ENCODE measurements at places on chromosomes 3 and 15. TPM values are rescaled to one million over a fixed set of nuclear protein-coding genes. Genes with fewer than 3 reads are reported as not detected.

- H3K4me1 ChIP-seq = no peaks in the 10 kb centered on the region
- no peak overlapping the region for H3K27ac ChIP-seq
- peaks cover 15% of the 10 kb centered on the region for H3K27me3 ChIP-seq
- DNase-seq = no peak
- no peak overlapping the region for H3K4me3 ChIP-seq
Measured at GRCh38 chr15:62343397-62343796, 178.3 kb upstream of the C2CD4B start.

DNA sequence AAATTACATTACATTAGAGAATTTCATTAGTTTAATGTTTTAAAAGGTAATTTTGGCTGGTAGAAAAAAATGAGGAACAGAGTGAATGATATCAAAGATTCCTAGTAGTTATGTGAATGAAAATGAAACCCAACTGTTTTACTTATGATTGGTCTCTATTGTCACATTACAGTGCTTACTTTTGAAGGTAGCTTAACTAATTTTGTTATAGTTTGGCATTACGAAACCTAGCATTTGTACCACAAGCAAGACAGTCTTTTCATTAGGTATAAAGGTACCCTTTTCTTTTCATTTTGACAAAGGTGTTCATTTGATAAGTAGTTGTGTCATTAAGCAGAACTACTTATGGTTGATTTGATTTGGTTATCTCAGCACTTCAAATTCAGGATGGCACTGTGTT lies 6.9 kb downstream of the SELENOT start:
- H3K36me3 ChIP-seq = peaks cover 8% of the 10 kb centered on the region
- H3K4me1 ChIP-seq = no peaks in the 10 kb centered on the region
- no peak for DNase-seq
- H3K4me3 ChIP-seq = no peak overlapping the region
- no peak overlapping the region for H3K27ac ChIP-seq
- H3K27me3 ChIP-seq = no peaks in the 10 kb centered on the region

DNA sequence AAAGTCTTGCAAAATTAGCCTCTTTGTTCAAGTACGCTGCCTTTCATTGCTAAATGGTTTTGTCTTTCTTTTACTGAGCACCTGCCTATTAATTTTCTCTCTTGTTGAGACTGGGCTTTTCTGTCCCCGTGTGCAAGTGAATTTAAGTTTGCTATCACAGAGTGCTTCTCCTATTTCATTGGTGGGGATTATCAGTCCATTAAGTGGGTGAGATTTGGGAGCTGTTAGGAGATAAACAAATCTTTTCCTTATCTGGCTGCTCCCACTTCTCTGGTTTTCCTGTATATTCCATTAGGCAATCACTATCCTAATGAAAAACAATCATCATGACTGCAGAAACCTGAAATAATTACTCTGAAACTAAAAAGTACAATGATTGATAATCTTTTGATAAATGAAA lies 254.2 kb downstream of the NR1D2 start:
- H3K27ac ChIP-seq = no peak overlapping the region
- H3K36me3 ChIP-seq = no peaks in the 10 kb centered on the region
- H3K4me3 ChIP-seq = no peak overlapping the region

DNA sequence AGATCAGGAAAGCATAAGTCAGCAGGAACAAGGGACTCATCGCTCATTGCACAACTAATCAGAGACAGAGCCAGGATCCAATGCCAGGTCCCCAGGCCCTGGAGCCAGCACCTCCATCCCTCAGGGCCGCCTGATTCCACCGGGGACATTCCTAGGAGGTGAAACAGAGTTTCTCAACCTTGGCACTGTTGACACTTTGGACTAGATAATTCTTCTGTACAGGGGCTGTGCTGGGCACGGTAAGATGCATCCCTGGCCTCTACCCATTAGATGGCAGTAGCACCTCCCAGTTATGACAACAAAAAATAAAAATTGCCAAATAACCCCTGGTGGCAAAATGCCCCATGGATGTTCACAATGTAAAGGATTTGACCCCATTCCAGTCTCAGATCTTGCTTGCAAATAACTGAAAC lies 127.7 kb downstream of the MTHFS start:
- no peaks in the 10 kb centered on the region for H3K36me3 ChIP-seq
- H3K27me3 ChIP-seq = peaks cover 7% of the 10 kb centered on the region
- DNase-seq = no peak

DNA sequence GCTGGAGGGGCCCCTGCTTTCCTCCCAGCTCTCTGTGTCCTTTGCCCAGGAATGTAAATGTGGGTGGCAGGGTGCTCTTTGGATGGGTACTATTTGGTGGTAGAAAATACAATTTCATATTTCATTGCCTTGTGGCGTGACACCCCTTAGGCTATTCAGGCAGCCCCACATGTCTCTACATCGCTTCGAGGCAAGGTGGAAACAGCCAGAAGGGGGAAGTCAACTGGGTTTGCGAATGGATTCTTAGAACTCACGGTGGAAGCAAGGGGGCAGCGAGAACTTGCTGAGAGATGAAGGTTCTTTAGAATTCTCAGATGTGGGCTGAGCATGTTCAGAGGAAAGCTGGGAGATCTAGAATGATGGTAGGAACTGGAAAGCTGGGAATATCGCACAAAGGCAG lies 25.3 kb downstream of the PLA2G4D start:
- 0 out of 2 replicates have a peak, but pooled peaks cover 2% of the 10 kb centered on the region for H3K4me1 ChIP-seq
- no peak for DNase-seq
- no peaks in the 10 kb centered on the region for H3K36me3 ChIP-seq
- H3K4me3 ChIP-seq = no peak overlapping the region

GRCh38 chr3:102348904-102349303 lies 85.9 kb upstream of the ZPLD1 start:
- no peak for DNase-seq
- H3K36me3 ChIP-seq = no peaks in the 10 kb centered on the region
- H3K4me3 ChIP-seq = no peak overlapping the region
- H3K27ac ChIP-seq = no peak overlapping the region

DNA sequence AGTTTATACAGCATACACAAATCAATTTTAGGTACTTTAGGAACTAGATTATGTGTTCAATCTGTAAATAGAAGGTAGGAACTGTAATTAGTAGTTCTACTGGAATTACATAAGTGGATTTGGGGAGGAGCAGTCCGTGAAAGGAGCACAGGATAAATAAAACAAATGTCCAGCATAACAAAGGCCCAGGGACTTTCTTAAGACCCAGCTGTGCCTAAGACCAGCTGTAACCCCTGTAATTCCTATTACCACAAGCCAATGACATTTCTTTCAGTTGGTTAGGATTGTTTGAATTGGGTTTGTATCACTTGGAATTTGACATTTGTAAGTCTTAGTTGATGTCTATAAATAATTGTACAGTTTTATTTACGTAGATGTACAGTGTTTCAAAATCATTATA lies 4.8 kb upstream of the ZBTB20 start:
- H3K27ac ChIP-seq = no peak overlapping the region

DNA sequence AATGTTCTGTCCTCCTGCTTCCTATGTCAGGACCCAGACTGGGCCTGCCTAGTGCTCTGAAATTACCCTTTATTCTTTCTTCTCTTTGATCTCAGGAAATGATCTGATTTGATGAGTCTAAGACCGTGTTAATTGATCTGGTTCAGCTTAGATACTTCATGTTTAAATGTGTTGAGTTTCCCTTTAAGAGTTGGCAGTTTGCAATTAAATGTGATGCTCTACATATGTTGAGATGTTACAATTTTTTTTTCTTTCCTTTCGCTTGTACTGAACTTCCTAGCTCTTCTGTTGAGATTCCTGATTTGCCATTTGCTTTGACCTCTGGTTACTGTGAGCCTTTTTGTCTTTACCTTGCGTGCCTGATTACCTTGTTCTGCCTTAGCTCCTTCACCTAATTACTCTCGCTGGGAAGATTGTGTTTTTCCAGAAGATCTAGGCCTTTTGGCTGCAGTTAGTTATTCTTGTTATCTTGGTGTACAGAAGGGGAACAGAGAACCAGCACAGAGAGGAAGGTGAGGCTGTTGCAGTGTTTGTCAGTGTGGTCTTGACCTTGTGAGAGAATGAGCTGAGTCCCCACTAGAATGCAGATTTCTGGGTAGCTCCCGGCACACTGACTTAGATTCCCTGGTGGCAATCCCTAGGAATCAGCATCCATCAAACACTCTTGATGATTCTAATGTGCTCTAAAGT lies 203.6 kb downstream of the EDEM1 start:
- no peak overlapping the region for H3K4me3 ChIP-seq
- no peaks in the 10 kb centered on the region for H3K4me1 ChIP-seq
- H3K36me3 ChIP-seq = no peaks in the 10 kb centered on the region
- H3K27ac ChIP-seq = no peak overlapping the region
- no peaks in the 10 kb centered on the region for H3K27me3 ChIP-seq
- DNase-seq = no peak

DNA sequence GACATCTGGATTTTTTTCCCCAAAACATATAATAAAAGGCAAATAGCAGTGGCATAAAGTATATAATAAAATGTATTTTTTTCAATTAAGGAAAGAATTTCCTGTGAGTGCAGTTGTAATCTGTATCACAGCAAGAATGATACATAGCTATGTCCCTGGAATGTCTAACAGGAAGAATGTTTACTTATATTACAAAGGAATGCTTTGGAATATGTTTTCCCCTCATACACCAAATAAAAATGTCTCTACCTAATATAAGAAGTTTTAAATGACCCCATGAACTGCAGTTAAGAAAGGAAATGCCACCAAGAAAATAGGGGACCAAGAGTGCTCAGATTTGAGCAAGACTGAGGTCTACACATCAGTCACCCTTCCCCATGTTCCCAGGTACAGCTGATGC lies 38.0 kb upstream of the ATP11B start:
- H3K36me3 ChIP-seq = no peaks in the 10 kb centered on the region
- peaks cover 4% of the 10 kb centered on the region for H3K4me1 ChIP-seq
- peaks cover 2% of the 10 kb centered on the region for H3K27me3 ChIP-seq
- DNase-seq = no peak
- no peak overlapping the region for H3K4me3 ChIP-seq
- peak overlapping the region; percentile 16 for H3K27ac ChIP-seq

GOLGA8Q gene
- 0.18 TPM for total RNA-seq

SPSB4 gene
- not detected for total RNA-seq

BCL2A1 gene
- total RNA-seq = 4.5 TPM

GTPBP8 gene
- 19.4 TPM for total RNA-seq

UPK1B gene
- 0.28 TPM for total RNA-seq

Data from IMR-90 (cell line).